ENCODE measurements at places on chromosomes 3 and 15.

- no peak for DNase-seq
Observed at GRCh38 chr3:64290161-64290560, 64.9 kb upstream of the PRICKLE2 start.

DNA sequence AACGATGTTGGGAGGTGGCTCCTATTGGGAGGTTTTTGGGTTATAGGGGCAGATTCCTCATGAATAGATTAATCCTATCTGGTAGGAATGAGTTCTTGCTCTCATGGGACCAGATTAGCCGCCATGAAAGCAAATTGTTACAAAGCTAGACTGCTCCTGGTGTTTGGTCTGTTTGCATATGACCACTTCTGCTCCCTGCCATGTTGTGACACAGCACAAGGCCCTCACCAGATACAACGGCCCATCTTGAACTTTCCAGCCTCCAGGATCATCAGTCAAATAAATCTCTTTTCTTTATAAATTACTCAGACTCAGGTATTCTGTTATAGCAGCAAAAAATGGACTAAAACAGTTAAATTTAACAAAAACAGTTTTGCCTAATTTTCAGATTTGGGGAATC is 34.4 kb downstream of the TRIM42 start:
- no peak for DNase-seq

DNA sequence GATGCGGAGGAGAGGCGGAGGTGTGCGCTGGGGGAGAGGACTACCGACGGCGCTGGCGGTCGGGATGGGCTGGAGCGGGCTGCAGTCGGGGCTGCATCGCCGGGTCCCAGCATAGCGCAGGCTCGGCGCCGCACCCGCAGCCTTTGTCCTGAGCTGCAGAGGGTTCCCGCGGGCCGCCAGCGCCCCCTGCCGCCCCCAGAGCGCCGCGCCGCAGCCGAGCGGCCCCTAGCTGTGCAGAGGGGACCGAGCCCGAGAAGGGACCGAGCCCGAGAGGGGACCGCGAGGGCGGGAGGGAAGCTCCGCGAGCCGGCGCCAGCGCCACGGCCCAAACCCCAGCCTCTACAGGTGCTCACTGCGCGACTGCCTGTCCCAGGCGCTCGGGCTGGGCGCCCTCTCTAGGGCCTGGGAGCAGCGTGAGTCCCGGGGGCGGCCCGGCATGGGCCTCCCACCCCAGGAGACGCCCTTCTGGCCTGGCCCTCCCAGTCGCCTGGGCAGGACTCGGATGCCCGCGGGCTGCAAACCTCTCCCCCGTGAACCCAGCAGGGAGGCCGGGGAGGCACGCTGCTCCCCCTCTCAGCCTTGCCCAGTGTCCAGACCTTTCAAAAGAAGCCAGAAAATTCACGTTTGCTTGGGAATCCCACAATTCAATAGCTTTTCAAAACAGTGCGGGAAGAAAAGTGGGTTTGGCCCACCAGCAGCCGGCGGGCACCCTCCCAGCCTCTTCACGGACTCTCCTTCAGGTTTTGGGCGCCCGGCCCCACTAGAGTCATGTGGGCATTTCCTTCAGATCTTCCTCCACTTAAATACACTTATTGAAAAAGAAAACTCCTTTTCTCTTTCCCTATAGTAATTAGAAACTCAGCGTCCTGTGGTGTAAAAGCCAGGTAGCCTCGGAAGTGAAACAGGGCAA is 134.7 kb downstream of the TPRA1 start:
- DNase-seq: peak; percentile 28

GRCh38 chr15:66593219-66593780 is 27.5 kb upstream of the LCTL start:
- DNase-seq: no peak

DNA sequence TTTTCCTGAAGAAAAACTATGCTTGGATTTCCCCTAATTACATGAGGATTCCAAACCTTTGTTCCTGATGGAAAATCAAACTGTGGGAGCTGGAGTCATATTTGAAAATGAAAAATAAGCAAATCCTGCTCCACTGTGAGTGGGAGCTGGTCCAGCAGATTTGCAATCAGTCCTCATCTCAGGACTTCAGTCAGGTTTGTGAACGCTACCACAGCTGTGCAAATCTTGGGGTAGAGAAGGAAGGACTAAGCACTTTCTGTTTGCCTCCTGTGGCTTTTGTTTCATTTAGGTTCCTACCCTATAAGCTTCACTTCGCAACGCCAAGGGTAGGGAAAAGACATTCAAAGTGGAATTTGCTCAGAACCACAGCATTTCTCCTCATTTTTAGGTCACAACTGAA is 238.2 kb downstream of the TUSC7 start:
- no peak for DNase-seq

- DNase-seq: no peak
Observed at GRCh38 chr3:108004647-108005046, 86.2 kb downstream of the CD47 start.

DNA sequence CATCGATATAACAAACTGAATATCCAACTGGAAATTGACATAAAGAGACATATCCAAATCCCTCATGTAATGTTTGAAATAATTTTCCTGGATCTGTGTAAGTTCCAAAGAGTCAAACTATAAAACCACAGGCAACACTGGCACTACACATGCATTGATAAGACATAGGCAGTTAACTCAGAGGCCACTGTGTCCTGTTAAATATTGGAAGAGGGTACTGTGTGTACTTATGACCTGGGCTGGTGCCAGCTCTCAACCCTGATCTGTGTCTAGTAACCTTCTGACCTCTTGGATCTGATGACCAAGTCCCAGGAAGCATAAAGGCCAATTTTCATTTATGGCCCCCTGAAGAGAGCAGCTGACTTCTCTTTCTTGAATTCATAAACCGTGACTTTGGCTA is 4.5 kb downstream of the NR1I2 start:
- no peak for DNase-seq

GRCh38 chr3:194045289-194045688 is 90.7 kb upstream of the HES1 start:
- DNase-seq: no peak

DNA sequence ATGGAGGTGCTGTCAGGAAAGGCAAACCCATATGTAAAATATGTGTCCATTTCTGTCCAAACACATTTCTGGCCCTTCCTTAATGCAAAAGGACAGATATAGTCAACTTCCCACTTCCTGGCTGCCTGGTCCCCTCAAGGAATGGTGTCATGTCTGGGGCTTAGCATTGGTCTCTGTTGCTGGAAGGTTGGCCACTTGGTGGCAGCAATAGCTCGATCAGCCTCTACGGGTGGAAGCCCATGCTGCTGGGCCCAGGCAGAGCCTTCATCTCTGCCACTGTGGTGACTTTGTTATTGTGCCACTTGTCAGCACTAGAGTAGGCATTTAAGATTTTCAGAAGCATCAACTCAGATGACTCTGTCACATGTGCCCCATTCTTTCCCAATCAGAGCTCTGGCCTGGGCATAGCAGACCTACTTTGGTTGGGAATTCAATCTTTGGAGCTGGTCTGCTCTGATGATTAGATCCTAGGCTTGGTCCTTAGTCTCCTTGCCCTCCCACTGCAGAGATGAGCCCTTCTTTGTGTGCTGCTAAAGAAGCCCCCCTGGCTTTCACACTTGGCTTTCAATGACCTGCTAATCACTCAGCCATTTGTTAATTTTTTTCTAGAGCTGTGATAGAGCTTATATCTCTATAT is 51.0 kb upstream of the SPSB4 start:
- DNase-seq: peak; percentile 38

DNA sequence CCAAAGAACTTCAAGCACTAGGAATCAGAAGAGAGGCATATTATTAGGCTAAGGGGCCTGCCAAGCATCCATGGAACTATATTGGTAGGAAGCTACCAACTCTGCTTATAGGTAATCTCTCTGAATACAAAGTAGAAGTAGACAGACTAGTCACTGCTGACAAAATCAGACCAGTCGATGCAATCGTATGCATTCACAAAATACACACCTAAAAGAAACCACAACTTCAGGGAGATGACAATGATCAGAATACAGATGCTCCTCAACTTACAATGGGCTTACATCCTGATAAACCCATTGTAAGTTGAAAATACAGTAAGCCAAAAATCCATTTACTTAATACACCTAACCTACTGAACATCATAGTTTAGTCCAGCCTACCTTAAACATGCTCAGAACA is 94.7 kb downstream of the FSIP1 start:
- no peak for DNase-seq

GRCh38 chr3:186251948-186252619 is 110.0 kb downstream of the DGKG start:
- no peak for DNase-seq

- no peak for DNase-seq
Observed at GRCh38 chr3:178263236-178263916, 272.9 kb upstream of the KCNMB2 start.

GRCh38 chr3:107264888-107265287 is 112.4 kb upstream of the CCDC54 start:
- DNase-seq: no peak

GRCh38 chr3:151395806-151396205 is 11.3 kb upstream of the P2RY12 start:
- peak; percentile 14 for DNase-seq

DNA sequence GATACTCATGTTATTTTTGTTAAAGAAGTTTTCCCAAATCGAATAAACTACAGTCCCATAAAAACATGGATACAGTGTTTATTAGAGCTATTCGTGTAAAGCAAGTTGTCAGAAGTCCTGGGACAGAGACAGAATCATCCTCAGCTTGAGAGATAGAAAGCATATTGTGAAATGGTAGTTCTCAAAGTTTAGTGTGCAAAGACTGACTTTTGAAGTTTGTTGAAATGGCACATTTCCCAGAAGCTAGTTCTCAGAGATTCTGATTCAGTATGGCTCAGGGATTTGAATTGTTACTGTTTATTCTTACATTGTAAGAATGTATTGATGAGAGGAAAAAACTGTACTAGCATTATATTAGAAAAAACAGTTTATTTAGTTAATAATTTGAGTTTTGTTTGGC is 22.1 kb downstream of the GABRR3 start:
- peak; percentile 82 for DNase-seq

All from fibroblast of gingiva (primary cell).